ENCODE measurements at places on chromosomes 5 and 9. TPM values are rescaled to one million over a fixed set of nuclear protein-coding genes. Genes with fewer than 3 reads are reported as not detected.

DNA sequence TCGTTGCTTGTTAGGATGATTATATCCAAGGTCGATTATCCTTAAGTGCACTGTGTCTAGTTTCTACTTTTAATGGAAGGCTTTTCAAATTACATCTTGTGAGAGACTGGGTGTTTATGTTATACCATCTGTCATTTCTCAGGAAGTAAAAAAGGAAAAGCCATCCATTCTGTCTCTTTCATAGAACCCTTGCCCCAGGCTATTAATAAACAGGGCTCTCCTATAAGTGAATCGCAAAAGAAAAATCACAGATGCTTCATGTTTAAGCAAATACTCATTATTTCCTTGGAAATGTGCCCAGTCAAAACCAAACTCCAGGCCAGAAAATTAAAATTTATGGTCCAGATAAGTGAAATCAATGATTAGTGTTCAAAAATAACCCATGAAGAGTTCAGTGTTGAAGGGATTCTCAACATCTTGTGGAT is 58.1 kb downstream of the STARD4 start:
- no peak for DNase-seq

DNA sequence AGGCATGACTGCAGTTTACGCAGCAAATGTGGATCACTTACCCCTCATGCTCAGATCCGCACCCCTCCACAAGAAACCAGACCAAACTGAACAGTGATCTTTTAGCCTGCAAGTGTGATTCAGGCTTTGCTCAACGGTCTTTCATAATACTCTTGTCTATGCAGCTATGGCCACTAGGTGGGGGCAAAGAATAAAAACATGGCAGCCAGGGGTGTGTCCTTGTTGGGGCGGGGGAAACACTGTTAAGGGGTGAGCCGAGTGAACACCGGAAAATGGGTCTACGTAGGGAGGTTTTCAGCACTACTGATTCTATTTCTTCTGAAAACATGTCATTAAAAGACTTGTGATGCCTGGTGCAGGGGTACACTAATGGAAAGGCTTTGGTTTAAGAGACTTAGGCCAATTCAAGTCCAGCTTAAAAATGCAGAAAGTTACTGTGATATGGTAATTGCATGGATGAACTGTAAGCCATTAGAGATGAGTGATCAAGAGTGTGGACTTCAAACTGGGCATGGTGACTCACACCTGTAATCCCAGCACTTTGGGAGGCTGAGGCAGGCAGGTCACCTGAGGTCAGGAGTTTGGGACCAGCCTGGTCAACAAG is 49.9 kb upstream of the GPR151 start:
- peak; percentile 44 for DNase-seq

DNA sequence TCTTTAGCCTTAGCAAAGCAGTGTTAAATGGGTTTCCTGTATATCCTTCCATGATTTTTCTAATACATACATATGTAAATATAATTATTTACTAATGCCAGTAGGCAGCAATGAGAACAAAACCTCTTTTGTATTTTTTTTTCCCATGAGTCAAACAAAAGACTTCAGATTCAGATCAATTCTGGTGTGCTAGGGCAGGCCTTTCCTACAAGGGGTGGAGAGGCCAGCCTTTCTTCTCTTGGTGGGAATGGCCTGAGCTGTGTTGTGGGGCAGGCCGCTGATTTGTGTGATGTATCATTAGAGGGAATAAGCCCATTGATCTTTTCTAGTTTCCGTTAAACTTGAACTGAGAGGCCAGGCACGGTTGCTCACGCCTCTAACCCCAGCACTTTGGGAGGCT is 115.5 kb upstream of the DMRT1 start:
- no peak for DNase-seq

Gene SPATA31E1
- not detected for total RNA-seq

Gene TTC39B
- 26.6 TPM for total RNA-seq

- peak; percentile 50 for DNase-seq
Measured at GRCh38 chr9:35490155-35490909, 421 bp downstream of the RUSC2 start.

- no peak for DNase-seq
Measured at GRCh38 chr9:134420974-134421432, 94.7 kb downstream of the RXRA start.

GRCh38 chr5:115840873-115841272 is 492 bp downstream of the ATG12 start:
- no peak for DNase-seq

- DNase-seq: no peak
Measured at GRCh38 chr5:74328221-74328630, 312.3 kb downstream of the ENC1 start.

DNA sequence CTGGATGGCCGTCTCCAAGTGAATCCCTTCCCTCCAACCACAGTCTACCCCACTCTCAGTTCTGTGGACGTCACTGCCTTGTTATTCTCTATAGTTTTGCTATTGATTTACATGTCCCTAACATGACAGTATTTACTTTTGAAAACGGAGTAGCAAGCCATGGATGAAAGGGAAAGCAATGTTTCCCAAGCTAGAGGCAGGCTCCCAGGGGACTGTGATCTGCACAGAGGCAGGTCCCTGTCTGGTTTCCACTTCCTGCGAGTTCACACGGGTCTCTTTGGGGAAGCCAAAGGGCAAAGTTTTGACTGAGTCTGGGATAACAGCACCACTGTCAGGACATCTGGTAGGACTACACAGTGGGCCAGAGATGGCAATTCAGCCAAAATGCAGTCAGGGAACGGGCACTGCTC is 12.7 kb downstream of the C9orf153 start:
- DNase-seq: peak; percentile 23

- no peak for DNase-seq
Measured at GRCh38 chr9:128006332-128006996, 25.7 kb upstream of the EEIG1 start.

Gene F2R
- 31.8 TPM for total RNA-seq

DNA sequence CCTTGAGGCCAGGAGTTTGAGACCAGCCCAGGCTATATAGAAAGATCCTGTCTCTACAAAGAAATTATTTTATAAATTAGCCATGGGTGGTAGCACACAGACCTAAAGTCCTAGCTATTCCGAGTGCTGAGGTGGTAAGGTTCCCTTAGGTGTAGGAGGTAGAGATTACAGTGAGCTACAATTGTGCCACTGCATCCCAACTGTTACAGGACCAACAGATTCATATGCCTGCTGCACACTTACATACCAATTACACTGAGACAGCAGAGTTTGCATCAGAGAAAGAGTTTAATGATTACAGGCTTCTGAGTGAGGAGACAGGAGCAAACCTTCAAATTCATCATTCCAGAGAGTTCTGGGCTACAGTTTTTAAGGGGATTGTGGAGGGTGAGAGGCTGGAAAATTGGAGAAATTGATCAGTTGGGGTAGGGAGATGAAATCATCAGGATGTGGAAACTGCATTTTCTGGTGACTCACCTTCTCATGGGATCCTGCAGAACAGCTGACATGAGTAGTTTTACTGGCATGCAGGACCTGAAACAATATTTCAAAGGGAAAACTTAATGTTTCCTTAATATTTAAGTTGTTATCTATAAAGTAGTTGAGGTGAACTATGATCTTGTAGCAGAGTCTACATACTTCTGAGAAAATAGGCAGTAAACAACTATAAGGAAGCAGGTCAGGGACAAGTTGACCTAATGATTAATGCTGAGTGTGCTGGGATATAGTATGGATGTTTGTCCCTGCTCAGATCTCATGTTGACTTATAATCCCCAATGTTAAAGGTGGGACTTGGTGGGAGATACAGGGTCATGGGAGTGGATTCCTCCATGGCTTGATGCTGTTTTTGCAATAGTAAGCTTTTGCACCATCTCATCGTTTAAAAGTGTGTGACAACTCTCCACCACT is 54.7 kb downstream of the ANXA2R start:
- no peak for DNase-seq

Gene ROPN1L
- 31.7 TPM for total RNA-seq

- DNase-seq: no peak
Measured at GRCh38 chr9:93138171-93138764, 4.2 kb upstream of the NINJ1 start.

DNA sequence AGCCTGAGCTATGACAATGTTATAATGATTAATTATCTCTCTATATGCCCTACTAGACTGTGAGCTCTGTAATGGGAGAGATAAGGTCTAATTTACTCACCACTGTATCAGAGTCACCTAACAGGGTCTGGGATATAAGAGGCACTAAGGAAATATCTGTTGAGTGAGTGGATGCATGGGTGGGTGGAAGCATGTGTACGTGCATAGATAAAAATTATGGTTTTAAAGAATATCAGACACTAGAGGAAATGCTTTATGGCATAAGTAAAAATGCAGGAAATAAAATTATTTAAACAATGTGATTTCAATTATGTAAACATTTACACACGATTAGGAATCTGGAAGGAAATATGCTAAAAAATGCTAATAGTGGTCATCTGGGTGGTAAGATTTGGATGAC is 137.8 kb downstream of the SPOCK1 start:
- no peak for DNase-seq

DNA sequence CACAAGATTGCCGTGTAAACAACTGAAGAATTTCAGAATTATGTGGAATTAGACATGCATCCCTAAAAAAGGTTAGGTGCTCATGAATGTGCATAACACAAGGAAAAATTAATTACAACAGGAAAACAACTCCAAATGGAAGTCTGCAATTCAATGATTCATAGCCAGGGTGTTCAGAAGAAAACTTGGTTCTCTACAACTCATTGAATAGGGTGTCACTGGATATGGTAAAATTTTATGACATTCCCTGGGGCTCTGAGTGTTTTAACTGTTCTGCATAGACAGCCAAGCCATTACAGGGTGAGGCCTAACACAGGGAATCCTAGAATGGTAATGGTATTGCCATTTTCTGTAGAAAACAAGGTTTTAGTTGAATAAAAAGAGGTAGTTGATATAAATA is 24.4 kb upstream of the ZSWIM6 start:
- no peak for DNase-seq

DNA sequence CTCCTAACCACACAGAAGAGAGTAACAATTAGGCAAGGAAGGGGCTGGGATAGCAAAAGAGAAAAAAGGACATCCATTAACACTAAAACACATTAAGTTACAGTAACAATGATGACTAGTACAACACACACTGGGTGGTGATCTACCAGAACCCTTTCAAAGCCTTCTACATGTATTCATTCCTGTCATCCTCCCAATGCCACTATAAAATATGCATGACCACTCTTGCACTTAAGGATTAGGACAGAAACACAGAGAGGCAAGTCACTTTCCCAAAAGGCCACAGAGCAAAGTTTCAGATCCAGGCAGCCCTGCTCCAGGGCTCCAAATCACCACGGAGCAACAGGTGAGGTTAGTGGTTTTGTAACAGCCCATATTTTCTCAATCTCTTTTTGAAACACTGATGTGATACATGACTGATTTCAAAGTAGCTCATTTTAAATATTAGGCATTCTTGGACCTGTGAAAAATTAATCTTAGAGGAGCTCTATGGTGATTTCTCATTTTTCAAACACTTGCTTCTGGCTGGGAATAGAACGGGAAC is 86.7 kb downstream of the AUH start:
- DNase-seq: no peak

- DNase-seq: peak; percentile 18
Measured at GRCh38 chr5:105207066-105207465, 1644.5 kb upstream of the NUDT12 start.

Gene PCDHA4
- 1.6 TPM for total RNA-seq

Gene PRR7
- total RNA-seq: 2.9 TPM

DNA sequence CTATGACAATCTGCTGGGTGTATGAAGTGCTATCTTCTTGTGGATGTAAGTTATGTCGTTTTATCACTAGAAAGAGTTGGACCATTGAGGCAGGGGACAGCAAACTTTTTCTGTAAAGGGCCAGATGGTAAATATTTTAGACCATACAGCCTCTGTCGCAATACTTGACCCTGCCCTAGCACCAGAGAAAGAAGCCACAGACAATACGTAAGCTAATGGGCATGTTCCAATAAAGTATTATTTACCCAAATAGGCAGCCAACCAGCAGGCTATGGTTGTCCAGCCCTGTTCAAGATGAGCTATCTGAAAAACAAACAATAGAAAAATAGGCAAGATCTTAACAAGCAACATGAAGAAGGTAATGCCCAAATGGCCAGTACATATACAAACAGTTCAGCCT is 36.4 kb downstream of the MTX3 start:
- no peak for DNase-seq

DNA sequence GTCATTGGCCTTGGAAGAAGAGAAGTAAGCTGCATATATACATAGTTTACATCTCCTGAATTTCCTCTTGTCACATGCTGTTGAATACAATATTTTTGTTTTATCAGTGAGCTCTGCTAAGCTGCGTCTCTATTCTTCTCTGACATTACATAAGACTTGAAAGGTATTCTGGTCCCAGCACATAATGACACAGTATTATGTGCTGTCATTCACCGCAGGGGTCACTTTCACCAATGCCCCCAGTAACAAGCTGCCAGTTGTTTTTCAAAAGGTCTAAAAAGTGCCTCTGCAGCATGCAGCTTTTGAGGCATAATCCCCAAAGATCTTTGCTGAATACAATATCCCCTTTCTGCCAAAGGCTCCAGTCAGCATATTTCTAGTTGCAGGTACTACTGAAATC is 349.0 kb upstream of the FAM174A start:
- no peak for DNase-seq

Gene FAM170A
- total RNA-seq: not detected

- DNase-seq: peak; percentile 59
Measured at GRCh38 chr5:125835293-125836172, 587.7 kb upstream of the GRAMD2B start.

DNA sequence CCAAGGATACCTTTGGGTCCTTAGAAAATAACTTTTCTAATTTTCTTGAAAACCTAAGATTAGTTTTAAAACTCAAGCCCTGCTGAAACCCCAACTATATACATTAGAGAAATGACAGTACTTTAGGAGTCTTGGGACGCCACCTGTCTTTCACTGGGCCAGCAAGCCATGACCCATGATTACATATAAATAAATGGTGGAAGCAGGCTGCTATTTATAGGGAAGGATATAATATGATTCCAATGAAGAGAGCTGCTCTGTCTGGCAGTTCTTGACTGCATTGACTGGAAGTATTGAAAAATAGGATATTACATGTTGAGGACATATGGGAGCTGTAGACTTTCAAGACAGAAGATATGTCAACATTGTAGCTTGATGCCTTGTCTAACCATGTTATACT is 7.3 kb downstream of the JMY start:
- no peak for DNase-seq

DNA sequence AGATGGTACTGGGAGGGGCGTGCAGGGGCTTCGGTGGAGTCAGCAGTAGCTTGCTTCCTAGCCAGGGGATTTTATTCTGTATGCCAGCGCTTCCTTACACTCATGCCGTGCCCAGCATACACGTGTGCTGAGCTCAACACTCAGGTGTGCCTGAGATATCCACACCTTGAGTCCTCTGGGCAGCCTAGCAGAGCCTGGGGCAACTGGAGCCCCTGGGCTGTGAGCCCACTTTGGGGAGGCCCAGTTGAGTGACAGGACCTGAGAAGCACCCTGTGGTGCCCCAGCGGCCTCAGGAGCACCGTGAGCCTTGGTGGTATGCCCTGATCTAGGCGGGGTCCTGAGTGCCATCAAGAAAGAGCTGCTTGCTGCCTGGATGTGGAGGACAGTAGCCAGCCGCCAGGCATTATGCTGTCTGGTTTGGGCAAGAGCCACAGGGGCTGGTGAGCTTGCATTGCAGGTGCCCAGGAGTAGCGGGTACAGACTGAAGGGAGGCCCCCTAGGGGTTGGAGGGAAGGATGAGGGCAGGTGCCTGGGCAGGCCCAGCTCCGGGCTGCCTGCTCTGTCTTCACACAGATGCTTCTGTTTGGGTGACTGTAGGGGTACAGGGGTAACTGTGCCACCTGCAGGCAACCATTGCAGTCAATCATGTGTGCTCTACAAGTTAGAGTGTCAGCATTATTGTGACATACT is 42.9 kb downstream of the BNIP1 start:
- no peak for DNase-seq
